ENCODE measurements at places on chromosomes 16 and 17.

DNA sequence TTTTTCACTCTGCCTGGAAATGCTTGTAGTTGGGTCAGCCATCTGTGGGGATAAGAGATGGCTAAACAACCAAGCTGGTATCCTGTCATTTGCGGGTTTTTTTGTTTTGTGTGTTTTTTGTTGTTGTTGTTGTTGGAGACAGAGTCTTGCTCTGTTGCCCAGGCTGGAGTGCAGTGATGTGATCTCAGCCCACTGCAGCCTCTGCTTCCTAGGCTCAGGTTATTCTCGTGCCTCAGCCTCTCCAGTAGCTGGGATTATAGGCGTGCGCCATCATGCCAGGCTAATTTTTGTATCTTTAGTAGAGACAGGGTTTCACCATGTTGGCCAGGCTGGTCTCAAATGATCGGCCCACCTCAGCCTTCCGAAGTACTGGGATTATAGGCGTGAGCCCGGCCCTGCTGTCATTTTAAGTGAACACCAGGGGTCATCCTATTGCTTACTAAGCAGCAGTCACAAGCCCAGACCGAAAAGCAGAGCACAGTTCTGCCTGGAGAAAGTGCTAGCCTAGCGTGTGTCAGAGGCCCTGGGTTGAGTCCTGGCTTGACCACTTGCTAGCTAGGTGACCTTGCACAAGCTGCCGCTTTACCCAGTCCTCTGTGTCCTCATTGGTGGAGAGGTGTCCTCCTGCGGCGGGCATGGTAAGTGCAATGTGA lies 4.6 kb downstream of the SMCR8 start:
- no peak for DNase-seq

- no peak for DNase-seq
Observed at GRCh38 chr17:13638855-13639458, 37.2 kb upstream of the HS3ST3A1 start.

GRCh38 chr17:68924793-68925720 lies 30.1 kb downstream of the ABCA8 start:
- DNase-seq, result no peak

DNA sequence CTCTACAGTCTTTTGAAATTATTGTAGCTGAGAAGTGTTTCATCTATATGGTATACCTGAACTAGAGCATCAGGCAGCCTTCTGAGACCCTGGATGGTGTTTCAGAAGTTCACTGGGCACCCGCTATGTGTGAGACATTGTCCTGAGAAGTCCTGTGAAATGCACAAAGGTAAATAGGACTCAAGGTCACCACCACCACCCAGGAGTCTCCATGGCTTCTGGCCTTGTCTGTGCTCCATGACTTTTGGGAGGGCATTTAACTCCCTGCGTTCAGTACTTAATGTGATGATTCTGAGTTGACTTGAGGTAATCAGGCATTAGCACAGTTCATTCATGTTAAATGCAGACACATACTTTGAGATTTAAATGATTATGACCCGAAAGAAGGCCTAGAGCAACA lies 1.1 kb downstream of the MLYCD start:
- DNase-seq, result no peak

- peak; percentile 90 for DNase-seq
Observed at GRCh38 chr16:50709061-50709684, 15.8 kb downstream of the NOD2 start.

- no peak for DNase-seq
Observed at GRCh38 chr17:12979246-12979645, 38.6 kb downstream of the ELAC2 start.

DNA sequence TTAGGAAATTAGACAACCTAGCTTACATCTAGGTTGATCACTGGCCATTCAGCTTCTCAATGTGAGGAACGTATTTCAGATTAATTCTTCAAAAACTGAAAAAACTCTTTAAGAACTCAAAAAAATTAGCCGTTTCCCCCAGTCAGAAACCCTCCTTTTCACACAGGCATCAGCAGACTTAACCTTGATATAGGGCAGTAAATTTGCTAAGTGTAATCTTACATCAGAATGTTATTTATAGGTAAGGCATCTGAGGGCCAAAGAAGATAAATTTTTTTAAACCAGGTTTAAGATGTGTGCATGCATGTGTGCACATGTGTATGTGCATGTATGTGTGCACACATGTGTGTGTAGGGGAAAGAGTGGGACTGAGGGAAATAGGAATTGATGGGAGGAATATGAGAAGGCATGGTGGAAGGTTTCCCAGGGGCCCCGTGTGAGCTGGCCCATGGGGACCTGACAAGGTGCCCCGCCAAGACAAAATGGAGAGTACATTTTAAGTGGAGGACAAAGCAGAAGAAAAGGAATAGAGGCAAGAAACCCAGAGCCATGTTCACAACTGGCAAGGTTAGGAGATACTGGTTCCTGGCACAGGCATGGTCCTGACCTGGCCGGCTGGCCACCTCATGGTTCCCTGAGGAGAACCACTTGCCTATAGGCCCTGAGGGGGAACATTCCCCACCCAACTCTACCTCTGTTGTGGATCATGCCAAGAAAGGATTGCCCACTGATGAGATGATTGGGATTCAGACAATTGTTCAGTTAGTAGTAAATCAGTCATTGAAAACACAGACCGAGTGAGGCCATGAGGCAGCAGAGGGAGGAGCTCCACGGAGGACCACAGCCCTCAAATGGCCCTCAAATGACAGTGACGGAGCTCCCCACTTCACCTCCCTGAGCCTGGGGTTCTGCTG lies 33.0 kb downstream of the TEX2 start:
- DNase-seq, result no peak

DNA sequence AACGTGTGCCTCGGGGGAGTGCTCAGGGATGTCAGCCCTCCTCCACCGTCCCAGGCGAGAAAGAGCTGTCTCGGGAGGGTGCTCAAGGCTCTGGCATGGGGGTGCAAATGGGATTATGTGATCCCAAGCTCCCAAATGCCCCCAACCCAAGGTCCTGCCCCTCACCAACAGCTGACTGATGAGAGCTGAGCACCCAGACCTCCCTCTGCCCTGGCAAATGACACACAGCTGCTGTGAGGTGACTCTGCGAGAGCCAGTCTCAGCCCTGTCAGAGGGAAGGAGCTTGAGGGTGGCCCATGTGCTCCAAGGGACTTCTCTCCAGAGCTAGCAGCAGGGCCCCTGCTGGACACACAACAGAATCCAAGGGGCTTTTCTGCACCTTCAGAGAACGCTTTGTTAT lies 7.7 kb downstream of the CDH5 start:
- DNase-seq, result no peak

- DNase-seq, result no peak
Observed at GRCh38 chr17:55291114-55291507, 26.4 kb downstream of the HLF start.

GRCh38 chr17:73293031-73293430 lies 18.8 kb downstream of the CDC42EP4 start:
- no peak for DNase-seq

- no peak for DNase-seq
Observed at GRCh38 chr16:74560912-74561311, 46.0 kb downstream of the GLG1 start.

- no peak for DNase-seq
Observed at GRCh38 chr16:5019775-5020174, 14.0 kb downstream of the NAGPA start.

- DNase-seq, result no peak
Observed at GRCh38 chr16:52924162-52924561, 128.5 kb downstream of the CHD9NB start.

DNA sequence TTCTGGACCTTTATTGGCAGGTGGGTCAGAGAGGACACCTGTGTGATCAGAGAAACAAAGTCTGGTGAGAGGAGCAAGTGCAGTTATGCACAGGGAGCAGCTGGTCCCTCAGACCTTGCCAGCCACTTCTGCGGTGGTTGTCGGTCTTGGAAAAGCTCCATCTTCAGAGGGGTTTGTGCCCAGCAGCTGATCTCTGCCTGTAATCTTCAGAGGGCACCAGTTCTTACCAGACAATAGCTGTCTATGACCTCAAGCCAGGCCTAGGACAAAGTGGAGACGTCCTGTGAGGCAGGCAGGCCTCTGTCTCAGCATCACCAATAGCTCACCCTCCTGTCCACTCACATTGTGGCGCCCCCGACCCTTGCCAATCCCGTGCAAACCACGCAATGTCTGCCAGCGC lies 66.5 kb upstream of the TBX2 start:
- no peak for DNase-seq

GRCh38 chr16:345772-346171 lies 6.8 kb downstream of the AXIN1 start:
- no peak for DNase-seq

- no peak for DNase-seq
Observed at GRCh38 chr17:49224198-49224996, 6.2 kb downstream of the PHOSPHO1 start.

GRCh38 chr16:68711421-68712139 lies 25.5 kb upstream of the CDH1 start:
- peak; percentile 90 for DNase-seq

- no peak for DNase-seq
Observed at GRCh38 chr17:34579979-34580684, 750 bp downstream of the TMEM132E start.

GRCh38 chr16:19297454-19297853 lies 11.9 kb downstream of the CLEC19A start:
- no peak for DNase-seq

DNA sequence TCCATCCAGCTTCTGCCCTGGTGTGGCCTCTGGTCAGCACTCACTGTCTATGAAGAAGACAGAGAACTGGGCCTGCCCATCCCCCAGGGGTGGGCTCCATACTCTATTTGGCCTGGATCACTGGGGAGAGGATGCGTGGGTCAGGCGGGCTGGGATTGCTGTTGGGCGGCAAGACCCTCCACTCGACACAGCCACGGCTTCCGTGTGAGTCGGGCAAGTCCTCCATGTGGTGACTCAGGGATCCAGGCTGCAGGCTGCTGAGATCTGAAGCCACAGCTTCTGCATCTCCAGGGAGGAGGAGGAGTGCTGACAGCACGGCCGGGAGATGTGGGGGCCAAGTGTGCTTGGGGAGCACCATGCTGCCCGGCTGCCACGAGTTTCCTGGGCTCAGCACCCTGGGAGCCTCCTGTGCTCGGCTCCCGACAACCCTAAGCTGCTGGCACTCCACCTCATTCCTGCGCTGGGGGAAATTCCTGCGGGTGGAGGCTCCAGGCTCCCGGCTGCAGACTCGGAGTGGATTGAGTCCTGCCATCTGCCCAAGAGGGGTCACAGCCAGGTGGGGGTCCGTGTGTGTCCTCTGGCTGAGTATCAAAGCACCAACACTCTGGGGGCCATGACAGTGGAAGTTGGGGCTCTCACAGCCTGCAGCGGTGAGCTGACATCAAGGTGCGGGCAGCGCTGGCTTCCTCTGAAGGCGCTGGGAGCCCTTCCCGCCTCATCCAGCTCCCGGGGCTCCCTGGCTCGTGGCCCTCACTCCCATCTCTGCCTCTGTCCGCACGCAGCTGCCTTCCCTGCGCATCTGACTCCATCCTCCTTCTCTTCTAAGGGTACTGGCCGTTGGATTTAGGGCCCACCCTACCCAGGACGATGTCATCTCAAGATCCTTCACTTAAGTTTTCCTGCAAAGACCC lies 24.4 kb upstream of the CBFA2T3 start:
- DNase-seq, result no peak

DNA sequence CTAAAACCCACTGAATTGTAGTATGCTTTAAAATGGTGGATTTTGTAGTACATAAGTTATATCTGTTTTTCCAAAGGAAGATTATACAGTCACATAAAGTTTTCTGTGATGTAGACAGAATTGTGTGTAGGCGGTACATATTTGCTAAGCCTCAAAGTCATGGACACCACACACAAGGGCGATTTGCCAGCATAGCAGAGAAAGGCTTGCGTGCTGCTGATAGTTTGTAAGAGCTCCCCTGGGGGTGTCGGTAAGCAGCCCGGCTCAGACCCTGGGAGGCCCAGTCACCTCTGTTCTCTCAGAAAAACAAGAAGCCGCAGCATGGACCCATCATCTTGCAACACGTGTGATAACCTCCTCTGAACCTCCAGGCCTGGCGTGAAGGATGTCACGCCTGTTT lies 38.3 kb upstream of the AKTIP start:
- no peak for DNase-seq

DNA sequence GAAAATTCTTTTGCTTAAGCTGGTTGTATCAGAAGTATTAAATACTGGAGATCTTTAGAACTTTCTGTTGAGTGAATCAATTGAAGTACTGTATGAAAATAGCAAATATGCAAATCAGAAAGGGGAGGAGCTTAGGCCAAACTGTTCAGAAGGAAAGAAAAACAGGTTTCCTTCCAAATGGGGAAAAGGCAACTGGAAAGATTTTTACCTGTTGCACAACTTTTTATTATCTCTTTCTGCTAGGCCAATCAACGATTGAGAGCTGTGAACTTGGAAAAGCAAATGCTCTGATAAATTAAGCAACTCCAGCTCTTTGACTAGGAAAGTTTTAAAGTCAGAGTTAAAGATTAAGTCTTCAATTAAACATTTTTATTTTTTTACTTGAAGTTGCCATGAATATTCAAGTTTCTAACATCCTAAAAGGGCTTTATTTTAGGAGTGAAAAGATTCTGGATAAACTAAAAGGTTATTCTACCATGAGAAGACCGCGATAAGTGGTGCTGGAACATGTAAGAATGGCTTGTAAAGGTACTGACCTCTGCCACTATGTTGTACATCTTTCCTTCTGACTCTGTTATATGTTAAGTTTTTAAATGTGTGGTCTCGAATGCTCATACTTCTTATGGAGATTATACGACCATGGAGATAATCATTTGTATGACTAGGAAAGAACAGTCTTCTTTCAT lies 16.5 kb downstream of the DCUN1D3 start:
- DNase-seq, result no peak

GRCh38 chr17:81419319-81419885 lies 24.1 kb downstream of the BAHCC1 start:
- DNase-seq, result no peak

DNA sequence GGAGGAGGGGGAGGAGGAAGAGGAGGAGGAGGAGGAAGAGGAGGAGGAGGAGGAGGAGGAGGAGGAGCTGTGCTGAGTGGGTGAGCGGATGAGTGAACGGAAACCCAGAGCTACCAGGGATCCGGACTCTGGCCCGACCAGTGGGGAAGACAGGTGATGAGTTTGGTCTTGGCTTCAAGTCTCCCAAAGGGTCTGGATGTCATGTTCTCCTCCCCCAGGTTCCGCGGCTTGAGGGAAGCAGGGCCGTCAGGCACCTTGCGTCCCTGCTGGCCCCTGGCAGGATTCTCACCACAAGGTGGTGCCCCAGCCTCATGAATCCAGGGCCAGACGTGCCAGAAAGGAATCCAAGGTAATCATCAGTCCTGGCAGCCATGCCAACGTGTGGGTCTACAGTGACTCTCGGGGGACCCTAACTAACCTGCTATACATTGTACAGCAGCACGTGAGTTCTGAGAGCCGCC lies 13.5 kb upstream of the ABAT start:
- DNase-seq, result peak; percentile 40

GRCh38 chr16:11145173-11145818 lies 110.7 kb downstream of the SOCS1 start:
- DNase-seq, result no peak

GRCh38 chr16:47568351-47568750 lies 107.2 kb downstream of the PHKB start:
- DNase-seq, result no peak

GRCh38 chr17:21212826-21213637 lies 929 bp downstream of the TMEM11 start:
- no peak for DNase-seq

DNA sequence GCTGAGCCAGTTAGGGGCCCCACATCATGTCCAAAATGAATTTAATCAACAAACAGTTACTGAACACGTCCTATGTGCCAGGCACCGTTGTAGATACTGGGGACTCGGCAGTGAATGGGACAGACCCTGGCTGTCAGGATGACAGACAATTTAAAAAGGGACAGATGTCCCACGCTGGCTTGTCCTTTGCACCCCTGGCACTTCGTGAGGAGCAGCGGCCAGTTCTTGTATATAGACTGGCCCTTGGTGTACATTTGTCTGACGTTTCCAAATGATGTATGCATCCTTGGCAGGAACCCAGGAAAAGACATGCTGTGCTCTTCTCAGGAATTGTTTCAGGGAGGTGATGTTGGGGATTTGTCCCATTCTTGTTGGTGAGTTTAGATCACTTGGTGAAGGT lies 21.1 kb downstream of the IL4R start:
- DNase-seq, result no peak
